ENCODE measurements at places on chromosomes 5 and 9.

GRCh38 chr9:4661611-4662010 lies 483 bp upstream of the PLPP6 start:
- no peak for DNase-seq

DNA sequence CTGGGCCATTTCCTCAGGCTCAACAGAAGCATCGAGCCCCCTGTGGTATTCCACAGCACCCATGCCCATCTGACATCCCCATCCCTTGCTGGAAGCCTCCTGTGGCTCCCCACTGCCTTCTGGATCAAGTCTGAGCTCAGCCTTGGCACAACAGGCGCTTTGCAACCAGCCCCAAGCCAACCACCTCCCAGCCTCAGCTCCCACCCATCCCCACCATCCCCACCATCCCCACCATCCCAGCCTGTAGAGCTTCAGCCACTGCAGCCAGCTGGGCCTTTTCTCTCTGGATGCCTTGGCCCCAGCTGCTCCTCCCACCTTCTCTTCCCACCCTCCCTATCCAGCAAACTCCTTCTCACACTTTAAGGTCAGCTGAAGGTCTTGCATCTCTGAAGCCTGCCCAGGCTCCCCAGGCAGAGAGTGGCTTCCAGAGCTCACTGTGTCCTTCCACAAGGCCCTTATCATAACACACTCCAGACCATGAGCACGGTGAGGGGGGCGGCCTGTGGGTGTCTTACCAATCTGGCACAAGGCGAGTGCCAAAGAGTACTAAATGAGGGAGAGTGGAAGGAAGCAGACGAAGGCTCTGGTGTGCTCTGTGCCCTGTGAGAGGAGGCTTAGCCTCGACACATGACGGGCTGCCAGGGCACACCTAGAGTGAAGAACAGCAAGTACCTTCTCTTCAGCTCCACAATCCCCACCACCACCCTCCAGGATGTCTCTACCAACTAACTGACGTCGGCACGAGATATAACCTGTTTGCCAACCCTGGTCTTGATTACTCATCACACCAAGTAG lies 6.5 kb downstream of the HIGD2A start:
- DNase-seq, result no peak

GRCh38 chr5:120684749-120685415 lies 220.8 kb downstream of the PRR16 start:
- peak; percentile 28 for DNase-seq

DNA sequence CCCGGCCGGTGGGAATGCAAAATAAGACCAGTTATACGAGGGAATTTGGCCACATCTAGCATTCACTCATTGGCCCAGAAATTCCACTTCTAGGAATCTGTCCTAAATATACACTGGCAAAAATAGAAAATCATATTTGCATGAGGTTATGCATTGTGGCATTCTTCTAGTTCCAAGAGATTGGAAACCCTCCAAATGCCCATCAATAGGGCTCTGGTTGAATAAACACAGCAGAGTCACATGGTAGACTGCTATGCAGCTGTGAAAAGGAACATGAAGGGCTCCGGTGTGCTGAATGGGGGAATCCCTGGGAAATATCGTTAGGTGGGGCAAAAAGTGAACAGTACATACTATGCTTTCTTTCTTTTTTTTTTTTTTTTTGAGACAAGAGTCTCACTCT lies 36.8 kb downstream of the PTGES start:
- no peak for DNase-seq

- DNase-seq, result no peak
These were observed 63.3 kb downstream of the IRX1 start for GRCh38 chr5:3658929-3659328.

GRCh38 chr5:164356790-164357189 lies 851.4 kb downstream of the MAT2B start:
- no peak for DNase-seq

GRCh38 chr9:8709731-8710130 lies 910.2 kb upstream of the DMAC1 start:
- DNase-seq, result no peak

GRCh38 chr5:104265531-104266140 lies 703.0 kb upstream of the NUDT12 start:
- peak; percentile 14 for DNase-seq

- DNase-seq, result no peak
These were observed 73.9 kb downstream of the PBX3 start for GRCh38 chr9:125821078-125821477.
